ENCODE measurements at places on chromosomes 11 and 22.

DNA sequence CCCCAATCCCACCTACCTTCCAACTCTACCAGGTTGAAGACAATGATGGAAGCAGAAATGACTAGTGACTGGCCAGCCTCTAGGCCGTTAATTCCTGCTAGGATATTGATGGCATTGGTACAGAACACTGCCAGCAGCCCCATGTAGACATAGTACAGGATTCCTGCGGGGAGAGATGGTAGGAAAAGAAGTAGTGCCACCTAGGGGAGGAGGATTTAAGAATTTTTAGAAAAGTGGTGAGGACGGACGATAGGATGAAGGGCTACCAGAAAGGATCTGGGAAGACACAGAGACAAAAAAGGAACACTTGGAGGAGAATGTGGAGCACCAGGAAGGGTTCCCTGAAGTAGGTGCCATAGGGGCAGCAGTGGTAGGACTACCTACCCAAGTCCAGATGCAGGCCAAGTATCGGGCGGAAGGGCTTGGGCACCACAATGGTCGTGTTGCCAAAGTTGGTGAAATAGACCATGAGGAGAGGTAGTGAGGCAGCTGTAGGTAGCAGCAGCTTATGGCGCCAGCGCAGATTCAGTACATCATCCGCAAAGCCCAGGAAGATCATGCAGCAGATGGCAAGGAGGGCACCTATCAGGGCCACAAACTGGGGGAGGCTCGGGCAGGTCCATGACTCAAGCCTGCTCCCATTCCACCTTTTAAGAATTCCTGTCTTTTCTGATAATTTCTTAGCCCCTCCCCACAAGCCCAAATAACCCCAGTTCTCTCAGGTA, 1.2 kb downstream of the DPAGT1 start:
- no peak for DNase-seq

DNA sequence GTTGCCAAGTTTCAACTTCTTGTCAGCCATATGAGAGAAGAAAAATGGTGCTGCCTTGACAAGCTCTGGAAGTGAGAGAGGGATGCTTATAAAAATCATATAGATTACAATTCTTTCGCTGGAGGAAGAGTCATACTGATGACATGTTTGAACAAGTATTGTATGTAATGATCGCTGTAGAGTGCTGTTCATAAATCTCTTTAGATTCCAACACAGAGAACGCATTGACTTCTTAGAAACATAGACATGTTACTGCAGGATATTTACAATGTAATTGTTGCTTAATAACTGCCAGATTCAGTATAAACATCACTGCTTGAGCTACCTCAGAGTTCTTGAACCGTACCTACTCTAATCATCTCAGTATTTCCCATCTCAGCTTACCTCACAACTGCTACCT, 571.6 kb downstream of the LUZP2 start:
- no peak for DNase-seq

- DNase-seq, result peak; percentile 74
Observed at GRCh38 chr22:31490496-31490925, 869 bp upstream of the EIF4ENIF1 start.

- no peak for DNase-seq
Observed at GRCh38 chr11:17865765-17866428, 131.3 kb downstream of the KCNC1 start.

DNA sequence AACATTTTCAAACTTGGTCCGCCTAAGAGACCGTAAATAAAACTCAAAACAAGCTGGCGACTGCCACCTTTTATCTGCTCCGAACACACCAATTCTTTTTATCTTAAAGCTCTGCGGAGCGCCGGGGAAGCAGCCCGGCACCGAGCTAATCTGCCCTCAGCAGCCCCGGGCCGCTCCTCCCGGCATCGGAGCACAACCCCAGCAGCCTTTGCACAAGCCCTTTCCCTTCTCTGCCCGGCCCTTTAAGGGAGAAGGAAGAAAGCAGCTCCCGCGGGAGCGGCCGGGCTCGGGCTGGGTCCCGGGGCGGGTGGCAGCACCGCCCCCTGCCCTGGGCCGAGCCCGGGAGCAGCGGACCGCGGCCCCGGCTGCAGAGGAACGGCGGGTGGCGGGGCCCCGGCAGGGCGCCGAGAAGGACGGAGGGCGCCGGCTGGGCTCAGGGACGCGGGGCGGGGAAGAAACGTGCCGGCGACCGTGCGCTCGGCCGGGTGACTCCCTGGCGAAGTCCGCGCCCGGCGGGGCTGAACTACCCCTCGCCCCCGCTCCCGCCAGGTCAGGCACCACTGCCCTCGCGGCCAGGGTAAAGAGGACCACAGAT, 133.6 kb upstream of the C11orf58 start:
- no peak for DNase-seq

- DNase-seq, result no peak
Observed at GRCh38 chr11:7655253-7656217, 17.8 kb downstream of the CYB5R2 start.

DNA sequence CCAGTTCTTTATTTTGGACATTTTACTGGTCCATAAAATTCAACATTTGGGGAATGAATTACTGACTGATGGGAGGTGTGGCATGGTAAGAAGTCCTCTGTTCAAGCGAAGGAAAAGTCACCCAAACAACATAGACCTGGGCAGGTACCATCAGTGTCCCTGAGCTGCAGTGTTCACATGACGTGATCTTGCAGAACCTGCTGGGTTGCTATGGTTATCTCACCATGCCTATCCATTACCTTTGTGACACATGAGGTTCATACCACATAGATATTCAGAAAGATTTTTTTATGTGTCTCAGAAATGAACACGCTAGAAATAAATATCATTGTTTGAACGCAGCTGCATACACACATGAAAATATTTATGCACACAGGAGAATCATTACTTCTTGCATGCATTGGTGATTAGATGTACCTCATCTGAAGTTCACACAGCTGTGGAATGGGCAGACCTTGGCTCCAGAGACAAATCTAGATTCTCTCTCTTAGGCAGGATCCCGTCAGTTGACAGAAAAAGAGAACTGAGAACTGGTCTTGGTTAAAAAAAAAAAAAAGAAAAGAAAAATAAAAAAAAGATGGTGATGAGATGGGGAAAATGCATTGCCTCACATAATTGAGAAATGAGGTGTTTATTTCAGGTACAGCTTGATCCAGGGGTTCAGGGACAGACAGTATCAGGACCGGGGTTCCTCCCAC, 21.4 kb upstream of the RCN1 start:
- no peak for DNase-seq

- no peak for DNase-seq
Observed at GRCh38 chr11:19632499-19632834, 80.2 kb upstream of the NAV2 start.

GRCh38 chr22:42635531-42635930, 4.9 kb downstream of the ATP5MGL start:
- no peak for DNase-seq

GRCh38 chr11:86978247-86978646, 23.1 kb upstream of the FZD4 start:
- DNase-seq, result no peak

DNA sequence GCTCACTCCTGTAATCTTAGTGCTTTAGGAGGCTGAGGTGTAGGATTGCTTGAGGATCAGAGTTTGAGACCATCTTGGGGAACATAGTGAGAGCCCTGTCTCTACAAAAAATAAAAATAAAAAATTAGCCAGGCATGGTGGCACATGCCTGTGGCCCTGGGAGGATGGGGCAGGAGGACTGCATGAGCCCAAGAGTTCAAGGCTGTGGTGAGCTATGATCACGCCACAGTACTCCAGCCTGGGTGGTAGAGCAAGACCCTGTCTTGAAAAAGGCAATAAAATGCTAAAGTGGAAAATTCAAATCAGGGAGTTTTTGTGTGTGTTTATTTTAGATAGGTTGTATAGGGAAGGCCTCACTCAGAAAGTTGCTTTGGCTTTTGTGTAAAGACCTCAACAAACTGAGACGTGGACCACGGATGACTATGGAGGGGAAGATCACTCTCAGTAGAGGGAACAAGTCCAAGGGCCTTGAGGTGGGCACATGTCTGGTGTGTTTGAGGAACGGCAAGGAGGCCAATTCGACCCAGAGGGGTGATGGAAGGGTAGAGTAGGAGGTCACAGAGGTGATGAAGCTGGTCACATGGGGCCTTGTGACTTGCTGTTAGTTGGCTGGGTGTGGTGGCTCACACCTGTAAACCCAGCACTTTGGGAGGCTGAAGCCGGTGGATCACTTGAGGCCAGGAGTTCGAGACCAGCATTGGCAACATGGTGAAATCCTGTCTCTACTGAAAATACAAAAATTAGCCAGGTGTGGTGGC, 35.7 kb downstream of the WEE1 start:
- no peak for DNase-seq

- no peak for DNase-seq
Observed at GRCh38 chr22:31501738-31502137, 5.4 kb downstream of the SFI1 start.

DNA sequence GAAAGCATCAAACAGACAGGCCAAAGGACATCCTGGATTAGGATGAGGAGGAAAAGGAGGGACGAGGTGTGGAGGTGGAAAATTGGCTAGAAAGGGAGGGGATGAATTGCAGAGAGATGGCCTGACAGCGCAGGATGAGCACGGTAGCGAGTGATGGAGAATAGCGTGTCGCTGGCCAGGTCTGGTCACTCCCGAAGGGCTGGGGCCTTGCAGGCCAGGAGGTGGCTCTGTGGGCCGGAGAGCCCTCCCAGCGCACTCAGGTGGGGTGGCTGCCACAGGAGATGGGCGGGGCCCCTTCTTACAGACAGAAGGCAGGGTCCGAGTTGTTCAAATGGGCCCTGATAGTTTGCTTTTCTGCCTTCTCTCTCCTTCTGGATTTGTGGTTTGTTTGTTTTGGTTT, 37.1 kb upstream of the THY1 start:
- no peak for DNase-seq

DNA sequence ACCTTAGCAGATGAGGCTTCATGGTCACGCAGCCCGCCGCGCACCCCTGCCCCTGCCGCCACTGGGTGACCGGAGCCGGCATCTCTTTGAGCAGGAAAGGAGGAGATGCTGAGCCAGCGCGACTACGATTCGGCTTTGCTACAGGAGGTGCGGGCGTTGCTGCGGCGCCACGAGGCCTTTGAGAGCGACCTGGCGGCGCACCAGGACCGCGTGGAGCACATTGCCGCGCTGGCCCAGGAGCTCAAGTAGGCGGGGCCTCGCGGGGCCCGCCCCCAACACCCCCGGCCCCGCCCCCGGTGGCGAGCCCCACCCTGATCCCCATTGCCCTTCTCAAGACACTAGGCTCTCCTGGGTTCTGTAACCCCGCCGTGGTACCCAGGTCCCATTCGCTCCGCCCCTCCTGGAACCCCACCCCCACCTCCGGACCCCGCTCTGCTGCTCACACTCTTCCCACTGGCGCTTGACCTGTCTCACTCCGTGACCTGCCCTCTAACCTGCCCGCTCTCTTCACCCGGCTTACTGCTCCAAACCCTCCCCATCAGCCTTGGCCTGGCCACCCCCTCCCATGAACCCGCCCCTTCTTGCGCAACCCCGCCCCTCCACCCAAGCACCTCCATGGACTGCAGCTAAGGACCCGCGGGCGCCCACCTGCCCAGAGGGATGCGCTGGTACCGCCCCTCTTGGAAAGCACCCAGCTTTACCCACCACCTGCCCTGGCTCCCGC, 9.1 kb downstream of the CTSF start:
- peak; percentile 35 for DNase-seq

DNA sequence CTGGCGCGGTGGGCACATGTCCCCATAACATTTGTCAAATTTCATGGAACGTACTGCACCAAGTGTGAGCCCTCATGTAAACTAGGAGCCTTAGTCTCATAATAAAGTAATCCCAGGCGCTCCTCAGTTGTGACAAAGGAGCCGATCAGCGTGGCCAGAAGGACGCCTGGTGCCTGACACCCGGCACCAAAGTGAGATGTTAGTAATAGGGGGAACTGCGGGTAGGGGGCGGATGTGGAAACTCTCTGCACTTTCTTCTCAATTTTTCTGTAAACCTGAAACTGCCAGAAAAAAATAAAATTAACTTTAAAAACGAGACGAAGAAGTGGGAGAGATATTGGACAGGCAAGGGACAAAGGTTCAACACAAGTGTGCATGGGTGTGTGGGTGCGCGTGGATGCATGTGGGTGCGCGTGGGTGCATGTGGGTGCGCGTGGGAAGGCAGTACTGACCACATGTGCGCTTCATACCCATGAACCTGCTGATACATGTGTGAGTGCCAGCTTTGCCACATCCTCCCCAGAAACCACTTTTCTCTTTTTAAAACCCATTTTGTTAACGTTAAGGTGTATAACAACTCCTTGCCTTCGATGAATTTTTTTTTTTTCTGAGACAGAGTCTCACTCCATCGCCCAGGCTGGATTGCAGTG, 55.4 kb upstream of the LINC01488 start:
- DNase-seq, result peak; percentile 52

GRCh38 chr11:65903068-65903481, 2.9 kb upstream of the FOSL1 start:
- no peak for DNase-seq

DNA sequence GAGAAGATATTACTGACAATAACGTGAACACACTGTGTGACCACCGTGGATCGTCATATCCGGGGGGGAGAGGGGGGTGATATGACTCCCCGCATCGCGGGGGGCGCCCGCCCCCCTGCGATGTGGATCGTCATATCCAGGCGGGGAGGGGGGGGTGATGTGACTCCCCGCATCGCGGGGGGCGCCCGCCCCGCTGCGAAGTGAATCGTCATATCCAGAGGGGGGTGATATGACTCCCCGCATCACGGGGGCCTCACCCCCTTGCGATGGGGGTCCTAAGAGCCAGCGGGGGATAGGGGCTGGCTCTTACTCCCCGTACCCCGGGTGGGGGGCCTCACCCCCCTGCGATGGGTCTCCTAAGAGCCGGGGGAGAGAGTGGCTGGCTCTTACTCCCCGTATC, 19.9 kb downstream of the UNC93B1 start:
- no peak for DNase-seq

DNA sequence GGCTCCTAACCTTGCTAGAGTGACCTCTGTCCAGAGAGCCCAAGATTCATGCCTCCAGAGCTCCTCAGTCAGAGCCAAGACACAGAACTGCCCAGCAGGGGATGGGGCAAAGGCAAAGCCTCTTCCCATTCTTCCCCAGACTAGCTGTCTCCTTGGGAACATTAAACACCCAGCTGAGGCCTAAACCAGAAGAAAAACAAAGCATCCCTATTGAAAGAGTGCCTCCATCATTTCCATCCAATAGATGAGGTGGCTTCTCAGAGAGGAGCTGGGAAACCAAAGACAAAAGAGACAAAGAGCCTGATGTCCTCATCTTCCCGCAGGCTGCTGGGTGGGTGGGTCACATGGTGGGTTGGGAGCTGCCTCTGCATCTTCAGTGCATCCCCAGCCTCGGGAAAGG, 37.4 kb downstream of the COMMD9 start:
- DNase-seq, result no peak

- DNase-seq, result no peak
Observed at GRCh38 chr22:21718499-21718898, 17.1 kb downstream of the YPEL1 start.

- no peak for DNase-seq
Observed at GRCh38 chr11:35287344-35287890, 131.9 kb downstream of the SLC1A2 start.

GRCh38 chr11:86765203-86765602, 35.1 kb upstream of the PRSS23 start:
- no peak for DNase-seq

GRCh38 chr22:48595511-48595905, 1232.2 kb downstream of the BRD1 start:
- no peak for DNase-seq
